ENCODE measurements at places on chromosomes 1 and 21.

GRCh38 chr1:232561381-232561780 is 68.6 kb downstream of the SIPA1L2 start:
- DNase-seq: no peak

- no peak for DNase-seq
Observed at GRCh38 chr1:161849518-161849917, 83.4 kb downstream of the ATF6 start.

DNA sequence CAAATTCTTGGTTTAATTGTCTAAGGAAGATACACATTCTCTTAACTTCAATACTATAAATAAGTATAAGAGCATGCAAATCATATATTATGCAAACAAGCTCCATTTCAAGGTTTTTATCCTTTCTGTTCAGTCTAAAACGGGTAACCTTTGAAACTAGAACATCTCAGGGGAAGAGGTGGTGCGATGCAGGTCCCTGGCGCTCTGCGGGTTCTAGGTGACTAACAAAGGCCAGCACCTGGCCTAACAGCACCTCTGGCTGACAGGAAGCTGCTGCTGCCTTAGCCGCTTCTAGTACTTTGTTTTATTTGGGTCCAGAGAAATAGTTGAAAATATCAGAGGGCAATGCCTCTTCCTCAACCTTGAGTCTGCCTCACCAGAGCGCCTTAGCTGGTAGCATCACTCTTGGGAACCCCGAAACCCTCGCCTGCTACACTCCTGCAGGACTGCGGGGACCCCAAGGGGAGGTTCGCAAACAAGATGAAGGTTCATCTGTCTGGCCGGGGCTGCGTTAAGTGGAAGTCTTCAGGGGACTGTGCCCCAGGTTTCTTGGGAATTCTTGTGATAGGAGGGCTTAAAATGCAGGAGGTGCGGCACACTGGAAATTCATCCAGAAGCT is 45.5 kb downstream of the PRDM15 start:
- no peak for DNase-seq

DNA sequence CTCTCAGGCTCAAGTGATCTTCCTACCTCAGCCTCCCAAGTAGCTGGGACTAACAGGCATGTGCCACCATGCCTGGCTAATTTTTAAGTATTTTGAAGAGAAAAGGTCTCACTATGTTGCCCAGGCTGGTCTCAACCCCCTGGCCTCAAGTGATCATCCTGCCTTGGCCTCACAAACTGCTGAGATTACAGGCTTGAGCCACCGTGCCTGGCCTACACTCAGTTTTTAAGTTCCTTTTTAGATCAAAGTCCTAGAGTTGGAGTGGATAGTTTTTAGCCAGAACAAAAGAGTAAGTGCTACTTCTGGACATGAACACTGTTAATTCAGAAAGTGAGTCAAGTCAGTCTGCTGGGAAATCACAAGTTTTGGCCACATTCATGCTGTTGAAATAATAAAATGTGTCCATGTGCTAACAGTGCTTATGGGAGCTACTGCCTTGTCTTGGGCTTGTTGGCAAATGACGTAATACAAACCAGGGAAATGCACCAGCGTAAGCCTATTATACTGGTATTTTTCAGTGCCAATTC is 84.2 kb downstream of the NDUFS5 start:
- DNase-seq: no peak

DNA sequence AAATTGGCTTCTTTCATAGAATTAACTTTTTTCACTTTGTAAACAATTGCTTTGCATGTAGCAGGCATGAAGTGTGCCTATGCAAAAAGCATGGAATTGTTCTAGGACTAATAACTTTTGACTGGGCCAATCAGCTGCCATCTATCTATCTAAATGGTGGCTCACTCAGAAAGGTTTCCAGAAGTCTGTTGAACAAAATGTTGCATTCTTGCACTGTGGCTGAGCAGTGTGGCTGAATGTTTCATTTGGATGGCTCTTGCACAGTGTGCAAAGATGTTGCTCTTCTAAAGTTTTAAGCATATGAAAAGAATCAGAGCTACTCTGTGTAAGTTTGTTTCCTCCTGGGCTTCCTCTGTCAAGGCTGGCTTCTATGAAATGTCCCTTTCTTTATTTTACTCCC is 213.5 kb downstream of the KCTD3 start:
- DNase-seq: no peak

DNA sequence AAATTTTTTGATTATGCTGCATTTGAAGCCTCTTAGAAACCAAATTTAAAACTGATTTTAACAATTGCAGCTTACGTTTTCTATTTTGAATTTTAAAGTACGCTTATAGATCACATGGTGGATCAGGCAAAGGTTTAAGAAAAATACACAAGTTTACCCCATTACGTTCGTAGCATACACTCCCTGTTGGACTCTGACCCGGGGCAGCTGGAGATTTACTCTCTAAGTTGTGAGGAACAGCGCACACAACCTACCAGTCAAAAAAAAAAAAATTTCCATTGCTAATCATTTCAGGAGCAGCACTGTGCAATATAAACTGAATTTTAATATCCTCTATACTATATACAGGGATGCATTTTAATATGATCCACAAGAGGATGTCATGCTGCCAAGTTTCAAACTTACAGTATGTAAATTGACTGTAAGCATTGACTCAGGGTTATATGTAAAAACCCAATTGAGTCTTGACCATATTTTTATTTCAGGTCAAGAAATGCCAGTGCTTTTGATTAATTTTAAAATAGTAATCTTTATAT is 20.4 kb downstream of the CSDE1 start:
- no peak for DNase-seq

DNA sequence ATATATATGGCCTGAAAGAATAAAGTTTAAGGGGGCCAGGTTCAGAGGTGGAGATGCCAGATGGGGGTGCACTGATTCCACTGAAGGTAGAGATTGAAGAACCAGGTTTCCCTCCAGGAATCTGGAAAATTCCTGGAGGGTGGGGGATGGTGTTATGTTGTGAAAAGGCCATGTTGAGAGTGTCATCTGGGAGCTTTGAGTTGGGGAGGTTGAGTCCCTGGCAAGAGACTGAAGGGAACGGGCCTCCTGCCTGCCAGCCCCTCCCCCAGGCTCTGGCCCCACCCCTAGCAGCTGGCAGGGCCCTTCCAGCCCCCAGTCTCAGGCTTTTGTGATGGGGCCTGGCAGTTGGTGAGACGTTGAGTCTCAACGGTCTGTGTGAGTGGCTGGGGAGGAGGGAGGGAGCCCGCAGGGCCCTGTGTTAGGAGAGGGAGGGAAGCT is 4.1 kb downstream of the PTPRU start:
- DNase-seq: no peak

- no peak for DNase-seq
Observed at GRCh38 chr1:50155541-50155940, 46.8 kb downstream of the ELAVL4 start.

DNA sequence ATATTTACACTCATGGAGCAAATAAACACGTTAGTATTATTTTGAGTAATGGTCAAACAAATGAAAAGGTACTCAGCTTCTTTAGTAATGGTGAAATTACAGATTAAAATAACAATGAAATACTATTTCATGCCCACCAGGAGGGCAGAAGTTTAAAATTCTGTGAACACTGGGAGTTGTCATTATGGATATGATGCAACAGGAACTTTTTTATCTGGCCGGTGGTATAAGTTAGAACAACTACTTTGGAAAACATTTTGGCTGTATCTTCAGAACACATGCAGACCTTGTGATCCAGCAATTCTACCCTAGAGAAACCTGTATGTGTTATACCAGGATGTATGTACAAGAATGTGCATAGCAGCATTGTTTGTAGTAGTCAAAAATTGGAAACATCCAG is 23.2 kb upstream of the PPP1R8 start:
- no peak for DNase-seq

GRCh38 chr1:5643360-5644107 is 348.7 kb downstream of the NPHP4 start:
- DNase-seq: no peak

DNA sequence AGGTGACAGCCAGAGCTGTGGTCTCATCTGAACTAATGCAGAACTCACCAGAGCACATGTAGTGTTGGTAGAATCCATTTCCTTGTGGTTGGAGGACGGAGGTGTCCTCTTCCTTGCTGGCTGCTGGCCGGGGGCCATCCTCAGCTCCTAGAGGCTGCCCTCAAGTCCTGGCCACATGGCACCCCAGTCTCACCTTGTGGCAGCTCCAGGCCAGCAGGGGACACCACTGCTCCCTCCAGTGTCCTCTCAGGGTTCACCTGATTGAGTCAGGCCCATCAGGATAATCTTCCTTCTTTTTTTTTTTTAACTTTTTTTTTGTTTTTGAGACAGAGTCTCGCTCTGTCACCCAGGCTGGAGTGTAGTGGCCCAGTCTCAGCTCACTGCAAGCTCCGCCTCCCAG is 2.9 kb downstream of the KCNE1 start:
- DNase-seq: no peak

DNA sequence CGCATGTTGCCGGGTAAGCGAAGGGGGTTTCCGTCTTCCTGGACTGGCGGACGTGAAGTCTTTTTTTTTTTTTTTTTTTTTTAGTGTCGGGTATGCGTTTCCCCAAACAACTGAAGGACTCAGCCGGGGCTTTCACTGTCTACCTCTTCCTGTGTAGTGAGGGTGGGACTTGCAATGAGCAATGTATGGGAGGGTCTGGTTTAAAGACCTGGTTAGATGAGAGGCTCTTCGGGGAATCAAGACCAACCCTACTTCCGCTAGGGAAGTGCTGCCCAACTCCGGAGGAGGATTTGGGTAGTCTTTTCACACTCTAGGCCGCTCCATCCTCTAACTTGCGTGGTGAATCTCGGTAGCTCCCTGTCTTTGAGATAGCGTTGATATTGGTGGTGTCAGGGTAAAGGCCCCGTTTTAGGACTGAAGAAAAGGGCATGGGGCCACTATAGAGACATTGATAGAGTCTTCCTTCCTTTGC is 754 bp downstream of the PRRC2C start:
- no peak for DNase-seq
